ENCODE measurements at places on chromosomes 12 and 14. TPM values are rescaled to one million over a fixed set of nuclear protein-coding genes. Genes with fewer than 3 reads are reported as not detected.
A peak's percentile ranks its signal among the peaks of the same experiment; 100 is the strongest.

- no peak for DNase-seq
Measured at GRCh38 chr12:132066345-132066685, 77.8 kb downstream of the DDX51 start.

- DNase-seq = no peak
Measured at GRCh38 chr12:107372229-107372658, 278.9 kb upstream of the CRY1 start.

Gene LIN7A
- total RNA-seq = 7.2 TPM

Gene VSIG10
- 37.2 TPM for total RNA-seq

- DNase-seq = no peak
Measured at GRCh38 chr12:91774434-91774921, 371.2 kb downstream of the BTG1 start.

Gene DGLUCY
- total RNA-seq = 141 TPM

- DNase-seq = no peak
Measured at GRCh38 chr12:586318-587071, 76.8 kb downstream of the NINJ2 start.

DNA sequence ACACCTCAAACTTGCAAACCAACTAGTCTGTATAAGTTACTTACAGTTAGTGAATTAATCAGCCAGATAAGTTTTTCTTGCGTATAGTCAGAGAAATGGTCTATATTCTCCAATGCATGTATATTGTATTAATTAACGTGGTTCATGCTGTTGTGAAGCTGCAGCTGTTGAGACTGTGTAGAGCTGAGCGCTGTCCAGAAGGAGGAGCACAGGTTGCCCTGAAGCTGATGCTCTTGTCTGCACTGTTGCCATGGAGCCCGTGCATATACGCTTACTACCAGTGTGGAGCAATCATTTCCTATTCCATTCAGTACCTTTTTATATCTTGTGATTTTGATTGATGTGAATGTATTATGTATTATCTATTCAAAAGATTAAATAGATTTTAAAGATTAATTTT, 74.3 kb upstream of the ARID2 start:
- DNase-seq = no peak

GRCh38 chr14:103545219-103545914, 16.4 kb downstream of the TRMT61A start:
- no peak for DNase-seq

DNA sequence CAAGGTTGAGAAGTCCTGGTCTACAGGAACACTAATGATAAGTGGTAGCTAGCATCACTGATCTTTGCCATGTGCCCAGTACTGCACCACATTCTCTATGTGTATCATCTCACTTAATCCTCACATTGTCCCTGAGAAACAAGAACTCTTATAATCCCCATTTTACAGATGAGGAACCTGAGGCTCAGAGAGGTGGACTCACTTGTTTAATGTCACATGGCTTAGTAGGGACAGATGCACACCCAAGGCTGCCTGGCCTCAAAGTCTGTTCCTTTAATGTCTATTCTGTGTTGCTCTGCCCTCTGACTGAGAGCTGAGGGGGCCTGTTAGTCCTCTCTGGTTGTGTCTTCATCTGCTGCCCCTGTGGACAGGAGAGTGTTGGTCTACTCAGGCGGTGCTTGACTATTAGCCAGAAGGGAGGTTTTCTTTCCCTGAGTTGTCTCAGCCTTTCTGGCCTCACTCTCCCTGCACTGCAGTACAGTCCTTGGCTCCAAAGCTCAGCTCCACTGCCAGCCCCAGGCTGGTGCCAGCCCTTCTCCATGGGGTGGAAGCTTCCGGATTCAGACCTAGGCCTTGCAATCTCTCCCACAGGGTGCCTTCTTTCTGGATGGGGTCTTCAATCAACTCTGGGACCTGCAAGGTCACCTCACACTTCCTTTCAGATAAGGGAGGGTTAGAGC, 4.9 kb upstream of the DYNLL1 start:
- no peak for DNase-seq

- no peak for DNase-seq
Measured at GRCh38 chr12:4302881-4303280, 18.1 kb upstream of the TIGAR start.

GRCh38 chr12:31658471-31659086, 909 bp upstream of the ETFBKMT start:
- no peak for DNase-seq

Gene OR6C2
- total RNA-seq = 1.2 TPM

GRCh38 chr12:108856428-108857157, 790 bp downstream of the SSH1 start:
- DNase-seq = peak; percentile 83

DNA sequence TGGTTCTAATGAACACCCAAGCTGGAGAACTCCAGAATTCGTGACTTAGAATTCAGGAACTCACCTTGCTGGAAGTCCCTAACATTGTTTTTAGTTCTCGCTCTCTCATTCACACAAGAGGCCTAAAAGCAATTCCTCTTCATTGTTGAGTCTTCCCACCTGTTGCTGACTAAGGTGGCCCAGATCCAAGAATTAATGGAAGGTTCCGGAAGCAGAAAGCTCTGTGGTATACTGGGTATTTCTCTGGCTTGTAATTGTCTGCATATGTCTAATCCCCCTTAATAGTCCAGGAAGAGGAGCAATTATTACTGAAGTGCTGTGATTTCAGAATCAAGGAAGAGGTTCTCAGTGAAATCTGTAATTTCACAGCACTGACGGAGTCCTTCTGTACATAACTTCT, 31.4 kb downstream of the TMEM233 start:
- DNase-seq = no peak

GRCh38 chr14:104290058-104290667, 151.8 kb downstream of the KIF26A start:
- no peak for DNase-seq

Gene SOAT2
- total RNA-seq = 0.18 TPM

DNA sequence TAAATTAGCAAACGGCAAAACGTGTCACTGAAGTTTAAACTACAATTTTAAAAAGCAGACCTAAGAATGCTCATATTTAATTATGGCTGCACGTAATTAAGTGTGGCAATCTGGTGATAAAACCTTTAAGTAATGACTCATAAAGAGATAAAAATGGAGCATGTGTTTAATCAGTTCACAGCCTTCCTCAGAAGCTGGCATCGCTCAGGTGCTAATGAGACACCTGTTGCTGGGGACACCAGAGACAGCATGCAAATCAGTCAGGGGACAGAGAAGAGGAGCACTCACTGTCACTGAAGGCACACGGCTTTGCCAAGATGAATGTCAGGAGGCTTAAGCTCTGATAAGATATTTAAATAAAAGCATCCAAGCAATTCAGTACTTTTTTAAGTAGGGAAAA, 840.3 kb downstream of the GALC start:
- DNase-seq = no peak

Gene SYCP3
- total RNA-seq = not detected

GRCh38 chr12:82659343-82660207, 27.1 kb upstream of the TMTC2 start:
- DNase-seq = no peak

Gene B4GALNT1
- total RNA-seq = 3.3 TPM

- DNase-seq = no peak
Measured at GRCh38 chr14:22422238-22422637, 166.8 kb downstream of the DAD1 start.

- DNase-seq = no peak
Measured at GRCh38 chr14:100864206-100864605, 38.3 kb downstream of the MEG3 start.

DNA sequence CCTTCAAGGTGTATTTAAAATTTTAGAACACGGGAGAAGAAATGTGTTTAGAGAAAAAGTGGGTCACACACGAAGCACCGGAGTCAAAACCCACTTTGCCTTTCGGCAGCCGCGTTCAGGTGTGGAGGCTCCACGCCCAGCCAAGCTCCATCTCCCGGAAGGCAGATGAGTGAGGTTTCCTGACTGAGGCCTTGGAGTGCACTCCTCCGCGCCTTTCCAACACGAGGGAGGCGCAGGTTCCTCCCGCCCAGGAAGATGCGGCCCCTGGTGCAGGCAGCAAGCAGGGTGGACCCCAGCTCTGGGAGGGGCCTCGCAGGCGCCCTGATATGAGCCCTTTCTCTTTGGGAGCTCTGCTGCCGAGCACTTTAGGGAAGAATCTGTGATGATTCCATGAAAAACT, 22.5 kb downstream of the MTA1 start:
- DNase-seq = no peak

Gene FZD10
- total RNA-seq = 5.9 TPM

Gene TSPAN11
- total RNA-seq = 3.4 TPM

GRCh38 chr12:127595506-127595905, 671.5 kb upstream of the TMEM132C start:
- DNase-seq = no peak

DNA sequence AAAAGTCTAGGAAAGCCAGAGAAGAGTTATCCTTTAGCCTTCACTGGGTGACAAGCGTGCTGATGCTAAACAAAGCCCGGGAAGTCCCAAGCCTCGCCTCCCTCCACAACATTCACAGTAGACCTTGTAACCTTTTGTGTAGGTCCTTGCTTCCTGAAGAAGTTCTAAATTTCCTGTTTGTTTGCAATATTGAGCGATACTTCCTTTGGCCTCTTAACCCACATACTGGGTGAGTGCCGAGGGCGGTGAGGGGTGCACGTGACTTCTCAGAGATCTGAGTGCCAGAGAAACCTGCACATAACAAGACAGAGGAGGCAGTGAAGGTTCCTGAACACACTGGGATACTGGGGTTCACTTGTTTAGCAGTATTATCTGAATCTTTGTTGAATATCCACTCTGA, 134.3 kb downstream of the PLXNC1 start:
- no peak for DNase-seq

Gene RAB35
- 47.5 TPM for total RNA-seq

Gene DIO3
- 0.47 TPM for total RNA-seq

GRCh38 chr14:64910847-64911495, 3.3 kb upstream of the CHURC1 start:
- DNase-seq = no peak

Gene GALC
- total RNA-seq = 21.5 TPM

DNA sequence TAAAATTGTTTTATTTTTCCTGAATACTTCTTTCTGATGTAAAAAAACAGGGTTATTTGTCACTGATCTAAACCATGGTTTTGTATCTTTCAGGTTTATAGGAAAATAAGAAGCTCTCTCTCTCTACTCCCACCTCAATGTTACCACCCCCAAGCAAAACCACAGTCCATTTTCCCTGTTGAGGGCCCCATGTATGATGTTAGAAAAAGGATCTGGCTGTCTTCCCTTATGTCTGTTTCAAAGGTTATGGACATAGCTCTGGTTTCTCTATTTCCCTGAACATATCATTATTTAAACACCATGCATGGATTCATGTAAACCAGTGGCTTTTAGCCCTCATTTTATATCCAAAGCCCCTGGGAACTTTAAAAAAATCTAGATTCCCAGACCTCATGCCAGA, 649.0 kb upstream of the TBX3 start:
- DNase-seq = no peak

DNA sequence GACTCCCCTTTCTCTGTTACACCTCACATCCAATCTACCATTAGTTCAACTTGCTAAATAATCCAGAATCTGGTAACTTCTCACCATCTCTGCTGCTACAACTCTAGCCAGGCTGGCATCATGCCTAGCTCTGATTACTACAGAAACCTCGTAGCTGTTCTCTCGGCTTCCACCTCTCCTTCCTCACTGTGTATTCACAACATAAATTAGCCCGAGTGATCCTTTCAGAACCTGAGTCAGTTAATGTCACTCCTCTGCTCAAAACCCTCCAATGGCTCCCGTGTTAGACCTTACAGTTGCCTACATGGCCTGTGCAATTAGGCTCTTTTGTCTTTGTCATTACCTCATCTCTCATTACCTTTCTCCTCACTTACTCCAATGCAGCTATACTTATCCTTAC, 139.4 kb downstream of the PDE3A start:
- DNase-seq = no peak

DNA sequence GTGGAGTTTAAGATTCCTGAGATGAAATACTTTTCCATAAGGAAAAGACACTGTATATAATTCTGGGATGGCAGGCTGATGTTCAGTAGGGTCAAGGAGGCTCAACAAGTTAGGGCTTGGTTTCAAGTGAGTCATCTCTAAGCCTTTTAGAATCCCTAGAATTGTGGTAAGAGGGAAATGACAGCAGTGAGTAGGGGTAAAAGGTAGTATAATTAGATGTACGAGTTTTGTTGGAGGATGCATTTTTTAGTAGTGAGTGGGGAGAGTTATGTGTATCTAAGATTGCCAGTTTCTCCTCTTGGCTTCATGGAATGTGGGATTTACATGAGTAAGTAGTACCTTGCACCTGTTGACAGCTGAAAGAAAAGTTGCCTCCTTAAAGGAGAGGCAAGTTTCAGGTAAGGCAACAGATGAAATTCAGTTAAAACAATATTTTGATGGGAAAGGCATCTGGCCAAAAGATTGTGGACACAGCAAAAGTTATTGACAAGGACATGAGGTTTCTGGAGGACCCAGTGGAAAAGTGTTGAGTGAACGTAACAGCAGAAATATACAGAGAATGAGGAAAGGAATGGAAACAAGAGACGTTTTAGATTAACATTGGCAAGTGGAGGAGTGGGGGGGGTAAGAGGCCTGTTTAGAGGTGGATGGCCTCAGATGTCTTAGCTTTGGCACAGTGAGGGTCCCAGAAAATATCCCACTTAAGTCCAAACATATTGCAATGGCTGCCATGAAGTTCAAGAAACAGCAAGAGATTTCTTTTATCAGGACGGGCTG, 21.8 kb downstream of the LMO3 start:
- no peak for DNase-seq

Gene PPP4R4
- total RNA-seq = 0.60 TPM

All from ureter (tissue), 1 donor.